ENCODE measurements at places on chromosomes 11 and 22.

- DNase-seq: no peak
Measured at GRCh38 chr11:68336716-68337115, 24.3 kb downstream of the LRP5 start.

- DNase-seq: no peak
Measured at GRCh38 chr11:134151083-134151747, 72.6 kb downstream of the NCAPD3 start.

DNA sequence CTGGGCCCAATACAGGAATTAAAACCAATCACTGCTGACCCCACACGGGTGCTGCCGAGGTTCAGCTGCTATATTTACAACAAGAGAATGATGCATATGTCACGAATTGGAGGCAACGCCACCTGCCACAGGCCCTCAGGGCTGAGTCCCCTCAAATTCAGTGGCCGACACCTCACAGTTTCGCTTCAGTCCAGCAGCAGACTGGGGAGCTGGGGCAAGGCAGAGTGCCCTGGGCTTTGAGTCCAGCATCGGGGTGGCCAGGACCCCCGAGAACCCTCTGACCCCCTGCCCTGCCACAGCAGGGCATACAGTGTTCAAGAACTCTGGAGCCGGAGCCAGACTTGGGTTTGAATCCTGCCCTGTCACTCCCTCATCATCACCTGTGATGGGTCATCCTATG is 247.2 kb downstream of the CTTN start:
- DNase-seq: no peak

DNA sequence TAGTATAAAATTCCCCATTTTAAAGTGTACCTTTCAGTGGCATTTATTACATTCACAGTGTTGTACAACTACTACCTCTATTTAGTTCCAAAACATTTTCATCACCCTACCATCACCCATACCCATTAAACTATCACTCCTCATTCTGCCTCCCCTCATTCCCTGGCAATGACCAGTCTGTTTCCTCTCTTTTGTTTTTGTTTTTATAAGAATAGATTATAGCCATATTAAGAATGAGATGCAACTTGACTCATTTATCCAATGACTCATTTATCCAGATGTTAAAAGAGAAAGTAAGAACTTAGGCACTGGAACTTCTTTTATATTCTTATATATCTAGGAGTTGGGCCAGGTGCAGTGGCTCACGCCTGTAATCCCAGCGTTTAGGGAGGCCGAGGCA is 156.3 kb downstream of the FAT3 start:
- DNase-seq: no peak

GRCh38 chr11:77067861-77068443 is 1.2 kb downstream of the CAPN5 start:
- DNase-seq: no peak

GRCh38 chr11:110518809-110519514 is 89.2 kb downstream of the FDX1 start:
- no peak for DNase-seq

- DNase-seq: no peak
Measured at GRCh38 chr11:126487711-126488110, 132.2 kb downstream of the ST3GAL4 start.

GRCh38 chr22:37806409-37807333 is 1.1 kb upstream of the GCAT start:
- DNase-seq: no peak

- DNase-seq: no peak
Measured at GRCh38 chr11:7793233-7793632, 3.5 kb downstream of the OR5P2 start.

- no peak for DNase-seq
Measured at GRCh38 chr22:36289406-36289870, 36.5 kb downstream of the APOL1 start.

All from GM12864 (cell line).